ENCODE measurements at places on chromosomes 7 and 10.
A peak's percentile ranks its signal among the peaks of the same experiment; 100 is the strongest.

DNA sequence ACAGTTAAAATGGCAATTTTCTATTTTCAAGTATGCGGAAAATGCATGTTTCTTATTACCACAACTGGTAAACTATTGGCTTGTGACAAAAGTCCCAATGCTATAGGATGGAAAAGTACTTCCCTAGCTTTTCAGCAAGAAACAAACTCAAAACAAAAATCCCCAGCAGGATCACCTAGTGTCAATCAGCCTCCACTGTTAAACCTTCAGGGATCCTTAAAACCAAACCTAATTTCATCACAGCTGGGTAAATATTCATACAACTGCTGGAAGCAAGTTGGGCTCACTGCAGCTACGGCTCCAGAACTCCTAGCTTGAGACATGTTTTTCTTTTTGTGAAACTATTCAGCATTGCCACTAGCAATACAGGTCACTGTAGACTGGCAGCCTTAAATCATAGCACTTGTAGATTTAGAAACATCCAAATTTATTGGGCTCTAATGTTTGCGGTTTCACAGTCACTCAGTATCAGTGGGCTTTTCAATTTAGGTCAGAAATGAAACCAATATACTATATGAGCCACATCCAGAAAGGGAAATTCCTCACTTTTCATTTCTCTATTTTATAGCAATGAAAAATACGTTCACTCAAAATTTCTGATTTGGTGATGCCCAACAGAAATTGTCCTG lies 145.2 kb upstream of the ANK3 start:
- peak; percentile 26 for DNase-seq

GRCh38 chr7:112267944-112268691 lies 61.6 kb downstream of the ZNF277 start:
- DNase-seq, result peak; percentile 63

GRCh38 chr10:108556186-108556585 lies 1367.1 kb downstream of the XPNPEP1 start:
- DNase-seq, result no peak

GRCh38 chr10:129580901-129581300 lies 113.9 kb downstream of the MGMT start:
- DNase-seq, result no peak

DNA sequence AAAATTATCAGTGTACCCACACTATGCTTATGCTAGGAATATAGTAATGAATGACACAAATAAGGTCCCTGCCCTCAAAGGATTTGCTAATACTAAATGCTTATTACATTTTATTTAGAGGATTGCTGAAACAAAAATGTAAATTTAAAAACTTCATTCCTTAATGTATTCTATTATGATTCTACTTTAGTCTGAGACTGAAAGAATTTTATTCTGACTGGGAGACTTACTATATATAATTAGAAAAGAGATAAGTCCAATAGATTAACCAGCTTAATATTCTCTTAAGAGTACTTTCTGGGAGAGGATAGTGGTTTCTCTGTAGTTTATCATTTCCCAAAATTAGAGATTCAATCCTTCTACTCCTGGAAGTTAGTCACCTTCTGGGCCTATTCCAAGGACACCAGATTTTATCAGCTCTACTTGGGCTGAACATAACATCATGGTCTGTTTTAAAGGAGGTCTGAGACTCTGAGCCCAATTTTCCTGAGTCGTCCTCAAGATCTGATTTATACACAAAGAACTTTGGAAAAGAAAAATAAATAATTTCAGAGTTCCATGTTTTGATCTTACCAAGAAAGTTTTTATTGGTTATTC lies 41.1 kb downstream of the ASZ1 start:
- no peak for DNase-seq

DNA sequence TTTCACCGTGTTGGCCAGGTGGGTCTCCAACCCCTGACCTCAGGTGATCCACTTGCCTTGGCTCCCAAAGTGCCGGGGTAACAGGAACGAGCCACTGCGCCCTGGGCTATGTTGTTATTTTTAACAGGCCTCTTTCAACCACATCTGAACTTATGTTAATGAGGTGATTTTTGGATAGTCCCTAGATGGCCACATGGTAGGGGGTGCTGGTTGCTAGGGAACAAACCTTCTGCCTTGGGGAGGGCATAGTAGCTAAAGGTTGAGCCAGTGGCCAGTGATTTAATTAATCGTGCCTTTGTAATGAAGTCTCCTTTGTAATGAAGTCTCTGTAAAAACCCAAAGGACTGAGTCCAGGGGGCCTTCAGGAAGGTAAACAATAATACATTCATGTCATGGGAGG lies 9.1 kb downstream of the COMTD1 start:
- no peak for DNase-seq
